ENCODE measurements at places on chromosomes 4 and X.

- no peak for DNase-seq
Measured at GRCh38 chr4:25253071-25253445, 19.2 kb downstream of the PI4K2B start.

DNA sequence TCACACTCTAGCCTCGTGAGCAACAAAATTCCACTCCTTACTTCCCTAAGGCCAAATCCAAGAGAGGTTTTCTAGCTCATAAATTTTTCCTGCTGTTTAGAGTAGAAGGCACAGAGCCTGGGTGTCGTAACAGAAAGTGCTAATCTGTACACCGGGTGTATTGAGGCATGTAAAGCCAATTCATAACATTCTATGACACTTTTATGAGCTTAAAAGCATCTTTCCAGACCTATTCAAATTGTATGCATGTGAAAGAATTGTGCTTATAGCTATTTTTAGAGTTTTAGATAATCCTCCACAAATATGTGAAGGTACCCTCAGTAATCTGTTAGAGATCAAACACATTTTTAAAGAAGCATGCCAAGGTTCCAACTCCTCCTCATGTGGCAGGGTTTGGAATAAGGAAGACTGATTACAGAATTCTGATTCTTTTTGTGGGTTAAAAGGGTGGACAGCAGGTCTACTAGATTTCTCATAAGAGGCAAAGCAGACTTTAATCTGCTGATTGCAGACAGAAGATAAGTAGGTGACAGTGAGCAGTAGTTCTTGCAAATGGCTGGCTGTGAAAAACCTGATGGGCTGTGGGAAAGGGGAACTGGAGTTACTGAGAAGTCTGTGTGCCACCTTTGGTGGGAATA is 25.5 kb upstream of the LRCH2 start:
- no peak for DNase-seq

GRCh38 chr4:155009288-155009687 is 199.1 kb upstream of the NPY2R start:
- no peak for DNase-seq

DNA sequence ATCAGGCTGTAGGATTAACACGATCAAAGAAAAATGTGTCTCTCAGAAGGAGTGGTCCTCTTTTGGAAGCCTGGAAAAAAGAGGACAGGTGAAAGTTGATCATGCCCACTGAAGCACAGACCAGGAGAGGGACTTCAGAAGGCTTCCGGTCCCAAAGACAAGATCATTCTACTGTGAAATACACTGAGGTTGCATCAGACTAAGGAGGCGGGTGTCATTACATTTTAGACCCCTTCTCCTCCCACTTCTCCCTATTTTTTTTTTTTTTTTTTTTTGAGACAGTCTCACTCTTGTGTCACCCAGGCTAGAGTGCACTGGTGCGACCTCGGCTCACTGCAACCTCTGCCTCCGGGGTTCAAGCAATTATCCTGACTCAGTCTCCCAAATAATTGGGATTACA is 67.5 kb downstream of the RBM47 start:
- DNase-seq = no peak

DNA sequence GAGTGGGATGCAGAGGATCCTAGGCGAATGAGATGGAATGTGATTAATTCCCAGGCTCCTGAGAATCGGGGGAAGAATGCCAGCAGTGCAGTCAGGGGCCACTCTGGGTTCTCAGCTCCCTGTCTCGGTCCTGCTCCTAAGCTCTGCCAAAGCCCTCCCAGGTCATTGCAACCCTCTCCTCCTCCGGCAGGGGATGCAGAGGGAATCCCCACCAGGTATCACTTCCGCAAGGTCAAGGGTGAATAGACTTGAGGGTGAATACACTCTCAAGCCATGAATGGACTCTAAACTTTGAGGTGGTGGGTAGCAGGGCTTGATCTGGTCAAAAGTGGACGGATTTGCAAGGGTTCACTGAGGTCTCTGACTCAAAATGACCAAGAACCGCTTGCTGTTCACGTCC is 139.3 kb upstream of the MXRA5 start:
- no peak for DNase-seq
